ENCODE measurements at places on chromosomes 1 and 21. TPM values are rescaled to one million over a fixed set of nuclear protein-coding genes. Genes with fewer than 3 reads are reported as not detected.
A peak's percentile ranks its signal among the peaks of the same experiment; 100 is the strongest.

The MX1 gene
- total RNA-seq: 36.4 TPM

The IL20 gene
- not detected for total RNA-seq

The C1orf53 gene
- 3.1 TPM for total RNA-seq

The SLC30A1 gene
- total RNA-seq: 33.1 TPM

The FMO5 gene
- total RNA-seq: 100 TPM

The SLC35E2B gene
- total RNA-seq: 39.0 TPM

The SPRR2F gene
- total RNA-seq: not detected

The MAP1LC3C gene
- 1.1 TPM for total RNA-seq

The GFI1 gene
- 8.2 TPM for total RNA-seq

The STPG1 gene
- total RNA-seq: 17.6 TPM

The RAB42 gene
- total RNA-seq: 4.7 TPM

The KRTAP12-1 gene
- not detected for total RNA-seq

The MIER1 gene
- total RNA-seq: 64.6 TPM

The CEP350 gene
- 49.7 TPM for total RNA-seq

The OR2L2 gene
- total RNA-seq: not detected

The LEFTY1 gene
- 106 TPM for total RNA-seq

The CENPS gene
- total RNA-seq: 11.9 TPM

The SPTA1 gene
- not detected for total RNA-seq

The S100A12 gene
- total RNA-seq: not detected

DNA sequence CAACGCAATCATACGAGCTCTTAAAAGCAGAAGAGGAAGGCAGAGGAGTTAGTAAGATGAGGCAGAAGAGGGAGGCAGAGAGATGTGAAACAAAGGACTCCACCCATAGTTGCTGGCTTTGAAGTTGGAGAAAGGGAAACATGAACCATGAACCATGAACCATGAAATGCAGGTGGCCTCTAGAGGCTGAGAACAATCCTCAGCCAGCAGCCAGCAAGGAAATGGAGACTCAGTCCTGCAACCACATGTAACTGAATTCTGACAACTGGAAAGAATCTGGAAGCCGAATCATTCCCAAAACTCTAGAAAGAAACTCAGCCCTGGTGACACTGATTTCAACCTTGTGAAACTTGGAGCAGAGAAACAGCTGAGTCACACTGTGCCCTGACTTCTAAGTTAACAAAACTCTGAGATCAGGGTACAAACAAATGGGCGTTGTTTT, 10.1 kb downstream of the DIPK1A start:
- peak; percentile 43 for DNase-seq

GRCh38 chr1:184068354-184068753, 16.8 kb downstream of the TSEN15 start:
- DNase-seq: no peak

GRCh38 chr21:32312326-32312725, 13.7 kb downstream of the MRAP start:
- no peak for DNase-seq

DNA sequence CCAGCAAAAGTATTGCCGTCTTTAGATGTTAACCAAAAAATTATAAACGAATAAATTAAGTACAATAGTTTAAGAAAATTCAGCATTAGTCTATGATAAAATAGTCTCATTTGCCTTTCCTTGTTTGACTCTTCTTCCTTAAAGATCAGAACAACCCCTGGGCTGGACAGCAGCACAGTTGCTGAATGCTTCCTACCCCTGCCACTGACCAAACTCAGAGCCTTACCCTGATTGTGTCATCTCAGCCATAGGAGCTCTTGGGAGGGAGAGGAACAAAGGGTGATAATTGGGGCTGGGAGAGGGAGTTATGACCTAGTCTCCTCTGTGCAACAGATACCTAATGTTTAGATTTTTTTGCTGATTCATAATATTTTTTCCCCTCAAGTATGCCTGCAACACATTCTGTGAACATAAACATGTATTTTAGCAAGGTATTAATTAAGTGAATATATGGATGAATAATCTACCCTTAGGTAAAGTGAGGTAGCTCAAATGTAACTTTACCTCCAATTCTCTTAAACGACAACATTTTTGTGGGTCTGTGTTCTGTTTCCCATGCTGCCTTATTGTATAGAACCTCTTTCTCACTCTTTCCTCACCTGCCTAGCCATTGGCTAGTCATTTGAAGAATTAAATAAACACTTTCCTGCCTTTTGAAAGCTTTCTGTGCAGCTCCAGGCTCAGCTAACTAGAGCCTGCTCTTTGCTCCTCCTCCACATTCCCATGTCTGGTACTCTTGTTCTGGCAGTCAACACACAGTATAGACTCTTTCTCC, 46.1 kb downstream of the FGGY start:
- DNase-seq: no peak

- DNase-seq: peak; percentile 39
Observed at GRCh38 chr1:86757272-86757984, 53.1 kb downstream of the SH3GLB1 start.

- DNase-seq: no peak
Observed at GRCh38 chr1:92487078-92487605, 417 bp upstream of the GFI1 start.

- DNase-seq: peak; percentile 92
Observed at GRCh38 chr21:34510148-34511142, 1.6 kb downstream of the KCNE1 start.

- no peak for DNase-seq
Observed at GRCh38 chr1:172342584-172343239, 77.8 kb upstream of the C1orf105 start.

- no peak for DNase-seq
Observed at GRCh38 chr1:172279939-172280636, 140.4 kb upstream of the C1orf105 start.

DNA sequence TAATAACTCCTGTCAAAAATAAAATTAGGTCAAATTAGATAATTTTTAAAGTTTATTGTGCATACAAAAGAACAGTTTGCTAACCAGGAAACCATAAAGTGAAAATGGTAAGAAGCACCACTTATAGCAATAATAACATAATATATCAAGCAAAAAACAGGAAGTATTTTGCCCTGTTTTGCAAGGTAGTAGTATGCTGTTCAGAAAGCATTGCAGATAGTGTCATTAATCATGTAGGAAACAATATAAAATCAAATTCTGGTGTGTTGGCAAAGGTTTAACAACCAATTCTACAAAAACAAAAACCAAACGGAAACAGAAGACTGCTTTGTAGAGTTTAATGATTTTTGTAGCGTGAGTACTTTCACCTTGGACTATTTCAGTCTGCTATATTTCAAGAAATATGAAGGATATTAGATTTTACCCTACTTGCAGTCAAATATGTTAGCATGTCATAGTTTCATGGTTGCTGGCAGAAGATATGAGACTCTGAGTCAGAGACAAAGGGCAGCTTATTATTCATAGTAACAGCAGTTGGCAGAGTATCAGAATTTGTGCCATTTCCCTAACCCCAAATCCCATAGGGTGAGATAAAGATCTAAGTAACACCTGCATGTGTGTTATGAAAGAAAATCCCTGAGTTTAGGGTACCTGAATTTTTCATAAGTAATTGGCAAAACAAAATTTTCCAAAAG, 729.0 kb upstream of the BRINP3 start:
- DNase-seq: no peak

GRCh38 chr1:9466780-9467758, 72.2 kb upstream of the SLC25A33 start:
- no peak for DNase-seq

- no peak for DNase-seq
Observed at GRCh38 chr1:171355727-171356126, 41.7 kb downstream of the FMO4 start.

GRCh38 chr1:48726139-48726538, 50.6 kb downstream of the BEND5 start:
- DNase-seq: no peak

- DNase-seq: peak; percentile 74
Observed at GRCh38 chr1:226814751-226815537, 55.5 kb upstream of the PSEN2 start.

DNA sequence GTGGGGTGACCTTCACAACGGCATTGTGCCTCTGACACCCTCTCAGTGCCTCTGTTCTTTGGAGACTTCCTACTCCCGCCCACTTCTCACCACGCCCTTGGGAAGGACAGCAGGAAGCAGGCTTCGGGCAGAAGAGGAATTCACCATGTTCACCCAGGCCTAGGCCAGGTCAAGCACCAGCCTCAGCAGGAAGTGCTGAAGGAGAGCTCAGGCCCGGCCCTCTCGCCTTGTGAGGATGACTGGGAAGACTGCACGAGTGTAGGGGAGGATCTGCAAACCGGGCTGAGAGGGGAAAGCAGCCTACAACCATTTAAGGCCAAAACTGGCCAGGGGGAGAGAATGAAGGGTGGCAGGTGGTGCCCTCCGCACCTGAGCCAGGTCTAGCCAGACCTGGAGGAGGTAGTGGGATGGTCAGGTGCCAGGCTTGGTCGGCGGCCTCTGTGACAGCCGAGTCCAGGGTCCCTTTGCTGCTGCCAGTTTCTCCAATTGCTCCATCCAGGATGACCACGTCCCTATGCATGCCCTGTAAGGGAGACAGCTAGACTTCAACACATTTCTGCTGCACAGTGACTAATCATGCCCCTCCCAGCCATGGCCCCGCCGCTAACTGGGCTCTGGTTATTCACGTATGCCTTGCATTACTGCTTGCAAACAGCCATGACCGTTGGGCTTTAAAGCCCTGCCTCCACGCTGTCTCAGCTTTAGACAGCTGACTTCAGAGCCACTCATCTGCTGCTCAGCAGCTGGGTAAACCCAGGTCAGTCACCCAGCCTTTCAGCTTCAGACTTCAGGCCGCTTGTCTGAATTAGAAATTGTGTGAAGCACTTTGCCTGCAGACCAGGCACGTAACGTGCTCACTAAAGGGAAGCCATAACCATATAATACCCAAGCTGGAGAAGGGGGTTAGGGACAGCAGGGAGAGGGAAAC, 8.9 kb downstream of the MRTO4 start:
- DNase-seq: peak; percentile 49

- DNase-seq: no peak
Observed at GRCh38 chr1:79646880-79647279, 640.4 kb upstream of the ADGRL4 start.

- DNase-seq: no peak
Observed at GRCh38 chr1:47452426-47452825, 14.6 kb downstream of the FOXD2 start.

GRCh38 chr21:39003982-39004633, 179.1 kb downstream of the PSMG1 start:
- DNase-seq: no peak

DNA sequence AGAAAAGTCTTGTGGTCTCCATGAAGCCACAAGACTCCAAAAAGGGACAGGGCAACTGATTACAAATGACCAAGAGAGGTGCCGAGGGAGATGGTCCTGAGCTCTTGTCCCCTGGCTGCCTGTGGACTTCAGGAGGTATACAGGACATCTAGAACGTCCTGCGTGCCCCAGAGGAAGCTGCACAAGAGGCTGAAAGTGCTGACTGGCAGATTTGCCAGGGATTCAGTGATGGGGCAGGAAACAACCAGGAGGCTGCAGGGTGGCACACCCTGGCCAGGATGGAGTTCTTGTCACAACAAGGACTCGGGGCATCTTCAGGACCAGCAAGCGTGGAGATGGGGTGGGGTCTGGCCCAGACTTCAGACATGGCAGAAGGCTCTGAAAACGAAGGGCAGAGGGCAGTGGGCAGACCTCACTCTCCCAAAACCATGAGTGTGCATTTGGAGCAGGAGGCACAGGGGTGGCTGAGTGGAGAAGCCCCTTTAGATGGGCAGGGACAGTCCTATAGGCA, 13.4 kb upstream of the PKP1 start:
- no peak for DNase-seq

DNA sequence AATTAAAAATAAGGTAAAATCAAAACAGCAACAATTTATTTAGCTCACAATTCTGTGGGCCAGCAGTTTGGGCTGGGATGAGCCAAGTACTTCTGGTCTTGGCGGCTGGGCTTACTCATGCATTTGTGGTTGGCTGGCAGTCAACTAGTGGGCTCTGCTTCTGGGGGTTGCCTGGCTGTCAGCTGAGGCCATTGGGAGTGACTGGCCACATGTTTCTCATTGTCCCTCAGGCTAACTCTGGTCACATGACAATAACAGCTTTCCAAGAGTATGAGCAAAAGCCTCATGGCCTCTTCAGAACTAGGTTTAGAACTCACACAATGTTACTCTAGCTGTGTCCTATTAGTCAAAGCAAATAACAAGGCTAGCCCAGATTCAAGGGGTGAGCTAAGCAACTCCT, 15.6 kb upstream of the CHIA start:
- DNase-seq: no peak

GRCh38 chr21:42010507-42011495, 641 bp upstream of the ZBTB21 start:
- no peak for DNase-seq

DNA sequence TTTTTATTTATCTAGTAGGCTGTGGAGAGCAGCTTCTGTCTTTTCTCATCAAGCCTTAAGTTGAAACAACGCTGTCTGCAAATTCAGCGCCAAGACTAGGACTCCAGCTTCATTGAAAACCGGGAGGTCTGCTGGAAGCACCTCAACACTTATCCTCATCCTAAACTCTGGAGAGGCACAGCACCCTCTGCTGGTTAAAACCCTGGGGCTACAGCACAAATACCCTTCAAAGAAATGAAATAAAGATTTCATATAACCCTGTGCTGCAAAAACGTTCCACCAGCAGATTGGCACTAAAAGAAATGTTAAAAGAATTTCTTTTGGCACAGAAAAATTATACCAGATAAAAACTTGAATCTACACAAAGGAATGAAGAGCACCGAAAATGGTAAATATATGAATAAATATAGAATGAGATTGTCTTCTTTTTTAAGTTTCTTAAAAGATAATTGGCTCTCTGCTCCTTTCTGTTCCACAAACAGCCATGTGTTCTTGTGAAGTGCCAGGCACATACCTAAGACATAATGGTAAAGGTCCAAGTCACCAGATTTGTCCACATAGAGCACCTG, 227.7 kb upstream of the SAMSN1 start:
- peak; percentile 87 for DNase-seq

GRCh38 chr1:73556270-73556669, 641.7 kb downstream of the LRRIQ3 start:
- no peak for DNase-seq

DNA sequence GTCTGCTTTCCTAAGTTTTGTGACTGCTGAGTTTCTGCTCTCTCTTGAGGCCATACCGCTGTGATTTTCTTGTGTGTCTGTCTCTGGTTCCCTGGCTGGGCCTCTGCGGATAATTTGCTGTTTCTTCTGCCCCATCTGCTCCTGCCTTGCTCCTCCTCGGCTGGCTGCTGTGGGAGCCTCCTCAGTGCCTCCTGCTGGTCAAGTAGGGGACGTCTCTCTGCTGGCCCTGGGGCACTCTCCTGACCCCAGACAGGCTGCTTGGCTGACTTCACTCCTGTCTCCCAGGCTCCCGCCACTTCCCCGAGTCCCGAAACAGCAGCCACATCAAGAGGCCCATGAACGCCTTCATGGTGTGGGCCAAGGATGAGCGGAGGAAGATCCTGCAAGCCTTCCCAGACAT, 28.5 kb downstream of the ETNK2 start:
- no peak for DNase-seq

- DNase-seq: no peak
Observed at GRCh38 chr1:229973297-229973612, 93.8 kb upstream of the GALNT2 start.

- DNase-seq: peak; percentile 50
Observed at GRCh38 chr1:43452789-43453441, 816 bp downstream of the HYI start.
